Right renal cortex interstitium (tissue), 3 donors: ENCODE measurements at places on chromosomes 11 and 22. TPM values are rescaled to one million over a fixed set of nuclear protein-coding genes. Genes with fewer than 3 reads are reported as not detected.

- no peak for DNase-seq
Measured at GRCh38 chr11:65562788-65563187, 4.6 kb upstream of the LTBP3 start.

DNA sequence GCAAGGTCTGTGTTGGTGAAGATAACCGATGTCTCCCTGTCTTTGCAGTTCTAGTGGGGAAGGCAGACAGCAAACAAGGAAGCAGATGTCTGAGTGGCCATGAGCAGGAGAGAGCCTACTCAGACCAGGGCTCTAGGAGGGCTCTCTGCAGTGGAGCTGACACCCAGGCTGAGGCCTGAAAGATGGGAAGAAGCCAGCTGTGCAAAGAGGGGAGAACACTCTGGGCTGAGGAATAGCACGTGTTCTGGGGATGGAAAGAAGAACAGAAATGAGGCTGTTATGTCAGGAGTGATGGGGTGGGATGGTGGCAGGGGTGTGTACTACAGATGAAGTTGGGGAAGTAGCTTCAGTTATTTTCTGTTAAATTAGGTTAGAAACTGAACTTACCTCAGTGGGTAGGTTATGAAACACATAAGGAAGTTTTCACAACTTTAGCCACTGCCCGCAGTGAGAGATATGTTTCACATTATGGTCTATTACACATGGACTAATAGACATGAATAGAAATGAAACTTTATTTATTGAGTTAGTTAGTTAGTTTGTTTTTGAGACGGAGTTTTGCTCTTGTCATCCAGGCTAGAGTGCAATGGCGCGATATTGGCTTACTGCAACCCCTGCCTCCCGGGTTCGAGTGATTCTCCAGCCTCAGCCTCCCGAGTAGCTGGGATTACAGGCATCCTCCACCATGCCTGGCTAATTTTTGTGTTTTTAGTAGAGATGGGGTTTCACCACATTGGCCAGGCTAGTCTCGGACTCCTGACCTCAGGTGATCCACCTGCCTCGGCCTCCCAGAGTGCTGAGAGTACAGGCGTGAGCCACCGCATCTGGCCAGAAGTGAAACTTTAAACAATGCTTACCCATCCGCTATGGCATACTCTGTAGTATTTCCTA, 7.8 kb downstream of the DCPS start:
- no peak for DNase-seq

- DNase-seq: no peak
Measured at GRCh38 chr11:123069908-123070821, 8.2 kb upstream of the HSPA8 start.

DNA sequence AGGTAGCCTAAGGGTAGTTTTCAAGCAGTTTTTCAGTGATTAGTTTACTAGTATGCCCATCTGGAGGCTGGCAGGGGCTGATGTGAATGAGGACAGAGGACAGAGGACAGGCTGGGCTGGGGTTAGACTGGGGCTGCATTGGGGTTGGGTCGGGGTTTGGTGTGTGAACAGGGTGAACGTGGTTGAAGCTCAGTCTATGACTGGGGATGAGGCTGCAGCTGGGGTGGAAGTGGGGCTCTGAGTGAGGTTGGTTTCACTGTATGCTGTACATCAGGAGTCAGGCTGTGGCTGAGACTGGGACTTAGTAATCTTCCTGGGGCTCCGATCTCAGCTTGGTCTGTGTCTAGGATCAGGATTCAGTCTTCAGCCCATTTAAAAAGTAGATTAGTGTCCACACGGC, 451 bp downstream of the OR51E1 start:
- no peak for DNase-seq

GRCh38 chr11:124109377-124109776, 5.9 kb upstream of the VWA5A start:
- DNase-seq: no peak

GRCh38 chr11:122690384-122690783, 34.9 kb downstream of the UBASH3B start:
- DNase-seq: no peak

Gene IL18
- 6.2 TPM for polyA plus RNA-seq

Gene OR8D4
- not detected for polyA plus RNA-seq

Gene JAML
- polyA plus RNA-seq: 1.9 TPM

Gene ART5
- 3.3 TPM for polyA plus RNA-seq
